ENCODE measurements at places on chromosomes 13 and 19. TPM values are rescaled to one million over a fixed set of nuclear protein-coding genes. Genes with fewer than 3 reads are reported as not detected.

FAM83E gene
- total RNA-seq = 6.8 TPM

SYNE4 gene
- 42.5 TPM for total RNA-seq

PSG11 gene
- not detected for total RNA-seq

SIGLEC9 gene
- not detected for total RNA-seq

EDNRB gene
- total RNA-seq = 21.7 TPM

ZNF888 gene
- 7.3 TPM for total RNA-seq

TGFBR3L gene
- 10.8 TPM for total RNA-seq

FCER2 gene
- not detected for total RNA-seq

ZNF568 gene
- total RNA-seq = not detected

LHB gene
- total RNA-seq = not detected

GPI gene
- 381 TPM for total RNA-seq

ZNF491 gene
- total RNA-seq = 0.56 TPM

DIAPH3 gene
- 59.4 TPM for total RNA-seq

GJB2 gene
- total RNA-seq = 0.75 TPM

IQCN gene
- 1.5 TPM for total RNA-seq

ZNF606 gene
- 13.9 TPM for total RNA-seq

ZNF600 gene
- total RNA-seq = 18.8 TPM

Measured in Caco-2 (cell line).